ENCODE measurements at places on chromosomes 1 and 21.

- no peak for DNase-seq
Observed at GRCh38 chr1:61116421-61116820, 34.1 kb downstream of the NFIA start.

DNA sequence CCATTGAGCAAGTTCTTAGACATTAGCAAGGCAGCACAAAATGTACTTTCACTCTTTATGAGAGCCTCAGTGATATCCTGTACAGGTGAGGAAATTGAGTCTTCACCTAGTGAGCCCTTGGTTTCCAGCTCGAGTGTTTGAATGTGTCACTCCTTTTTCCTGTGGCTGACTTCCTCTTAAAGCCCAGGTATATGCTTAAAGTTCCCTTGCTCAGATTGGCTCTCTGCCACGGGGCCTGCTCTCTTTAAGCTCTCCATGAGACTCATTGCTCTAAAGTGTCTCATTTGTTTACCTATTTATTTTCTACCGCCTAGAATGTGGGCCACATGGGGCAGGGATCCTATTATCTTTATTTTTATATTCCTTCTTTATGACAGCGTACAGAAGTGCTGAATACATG lies 324.9 kb downstream of the SIPA1L2 start:
- DNase-seq: no peak

DNA sequence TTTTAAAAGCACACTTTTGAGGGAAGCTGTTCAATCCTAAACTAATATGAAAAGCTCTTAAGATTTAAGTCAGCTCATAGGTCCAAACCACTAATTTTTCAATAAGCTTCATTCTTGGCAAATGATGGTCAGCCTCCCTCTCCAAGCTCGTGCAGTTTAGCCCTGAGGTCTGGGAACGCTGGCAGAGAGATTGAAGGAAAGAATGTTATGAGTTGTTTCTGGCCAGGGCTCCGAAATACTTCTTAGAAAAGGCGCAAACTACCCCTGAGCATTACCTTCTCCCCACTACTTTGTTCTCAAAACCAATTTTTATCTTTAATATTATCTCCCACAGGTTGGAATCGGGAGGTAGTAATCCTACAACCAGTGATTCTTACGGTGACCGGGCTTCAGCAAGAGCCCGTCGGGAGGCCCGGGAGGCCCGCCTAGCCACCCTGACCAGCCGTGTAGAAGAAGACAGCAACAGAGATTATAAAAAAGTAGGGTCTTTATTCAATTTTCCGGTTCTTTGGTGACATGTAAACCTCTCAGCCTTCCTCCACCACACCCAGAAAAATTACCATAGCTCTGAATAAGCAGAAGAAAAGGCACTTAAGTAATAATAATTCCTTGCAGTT lies 147.7 kb downstream of the SYT2 start:
- DNase-seq: no peak

DNA sequence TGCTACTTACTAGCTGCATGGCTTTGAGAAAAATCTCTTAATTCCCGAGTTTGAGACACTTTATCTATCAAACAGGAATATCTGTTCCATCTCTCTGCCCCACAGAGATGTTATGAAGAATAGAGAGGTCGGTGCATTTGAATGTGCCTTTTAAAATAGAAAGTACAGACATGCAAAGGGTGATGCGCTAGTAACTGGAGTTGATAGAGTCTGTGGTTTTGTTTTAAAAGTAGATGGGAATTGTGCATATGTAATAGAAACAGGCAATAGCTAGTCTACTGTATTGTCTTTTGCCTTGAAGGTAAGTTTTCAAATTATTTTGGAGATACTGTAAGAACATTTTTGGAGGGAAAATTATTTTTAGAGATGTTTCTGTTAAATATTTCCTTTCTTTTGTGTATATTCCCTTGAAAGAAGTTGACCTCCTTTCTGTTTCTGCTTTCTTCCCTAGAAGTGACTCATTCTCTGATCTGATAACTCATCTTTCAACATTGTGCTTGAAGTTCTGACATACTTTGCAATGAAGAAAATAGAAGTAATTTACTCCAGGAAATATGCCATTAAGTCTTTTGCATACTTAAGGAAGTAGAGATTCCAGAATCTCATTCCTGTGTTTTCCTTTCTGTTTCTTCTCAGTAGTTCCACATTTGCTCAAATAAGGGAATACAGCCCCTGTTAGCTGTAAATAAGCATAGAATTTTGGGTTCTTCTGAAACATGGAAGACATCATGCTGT lies 151.6 kb downstream of the SDCCAG8 start:
- DNase-seq: peak; percentile 78

DNA sequence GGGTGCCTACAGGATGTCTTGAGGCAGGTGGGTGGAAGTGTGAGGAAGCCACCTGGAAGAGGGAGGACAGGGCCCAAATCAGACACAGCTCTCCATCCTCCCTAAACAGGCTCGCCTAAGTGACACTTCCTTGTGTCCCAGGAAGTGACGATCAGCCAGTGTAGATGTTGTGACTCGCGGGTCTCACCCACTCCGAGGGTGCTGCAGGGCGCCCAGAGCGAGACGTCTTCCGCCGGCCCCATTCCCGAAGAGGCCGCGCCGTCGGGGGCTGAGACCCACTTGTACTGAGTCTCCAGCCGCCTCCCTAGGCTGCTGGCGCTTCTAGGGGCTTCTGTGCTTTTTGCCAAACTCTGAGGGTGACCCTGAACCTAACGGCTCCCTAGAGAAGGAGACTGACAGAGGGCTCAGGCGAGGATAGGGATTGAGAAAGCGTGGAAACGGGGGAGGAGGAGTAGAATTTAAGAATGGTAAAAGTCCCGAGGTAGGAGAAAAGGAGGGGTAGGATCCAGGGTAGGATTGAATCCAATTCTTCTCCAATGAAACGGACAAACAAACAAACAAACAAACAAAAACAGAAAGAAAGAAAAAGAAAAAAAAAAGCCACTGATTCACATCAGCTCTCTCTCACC lies 543 bp upstream of the MARK1 start:
- DNase-seq: peak; percentile 9

DNA sequence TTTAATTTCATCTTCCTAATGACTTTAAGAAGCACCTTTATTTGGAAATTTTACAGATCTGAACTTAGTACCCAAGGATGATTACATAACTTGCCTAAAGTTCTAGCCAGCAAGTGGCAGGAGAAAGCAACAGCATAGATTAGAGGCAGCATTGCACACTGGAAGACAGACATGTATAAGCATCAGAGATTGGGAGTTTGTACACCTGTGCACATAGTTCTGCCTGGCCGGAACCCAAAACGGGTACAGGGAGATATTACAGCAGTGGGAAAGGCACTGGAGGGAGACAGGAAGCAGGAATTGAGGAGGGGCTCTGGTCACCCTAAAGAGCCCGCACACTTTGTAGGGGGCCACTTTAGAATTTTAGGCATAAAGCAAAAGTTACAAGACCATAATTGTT lies 19.3 kb downstream of the GBP6 start:
- no peak for DNase-seq

GRCh38 chr1:228898582-228898992 lies 163.3 kb downstream of the RHOU start:
- DNase-seq: no peak

DNA sequence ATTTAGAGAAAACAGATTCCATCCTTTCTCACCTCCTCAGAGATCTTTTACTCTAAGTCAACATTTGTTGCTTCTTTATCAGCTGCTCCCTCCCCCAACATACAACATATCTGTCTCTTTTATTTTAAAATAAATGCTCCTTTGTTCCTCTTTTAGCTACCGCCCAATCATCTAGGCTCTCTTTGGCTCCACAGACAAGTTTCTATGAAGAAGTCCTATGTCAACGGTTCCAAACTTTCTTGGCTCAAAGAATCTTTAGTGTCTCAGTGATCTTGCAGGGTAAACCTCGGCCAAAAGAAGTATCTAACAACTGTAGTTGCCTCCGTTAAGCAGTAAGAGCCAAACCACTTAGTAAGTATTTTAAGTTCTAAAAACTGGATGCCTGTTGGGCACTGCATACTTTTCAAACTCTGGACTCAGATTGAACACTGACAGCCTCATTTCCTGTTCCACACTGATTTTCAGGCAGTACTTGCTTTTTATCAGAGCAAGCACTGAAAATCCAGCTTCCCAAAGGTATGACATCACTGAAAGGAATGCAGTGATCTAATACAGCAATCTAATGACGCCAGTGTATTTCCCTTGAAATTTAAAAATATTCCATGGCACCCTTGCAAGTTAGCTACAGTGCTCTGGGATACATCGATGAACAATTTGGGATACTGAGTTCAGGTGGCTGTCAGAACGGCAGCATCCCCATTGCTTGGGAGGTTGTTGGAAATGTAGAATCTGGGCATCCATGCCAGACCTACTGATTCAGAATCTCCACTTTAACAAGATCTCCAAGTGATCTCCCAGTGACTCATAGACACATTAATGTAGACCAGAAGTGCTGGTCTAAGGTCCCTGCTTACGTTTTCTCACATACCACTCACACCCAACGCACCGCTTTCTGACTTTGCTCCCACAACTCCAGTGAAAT lies 26.8 kb downstream of the EGLN1 start:
- peak; percentile 95 for DNase-seq

DNA sequence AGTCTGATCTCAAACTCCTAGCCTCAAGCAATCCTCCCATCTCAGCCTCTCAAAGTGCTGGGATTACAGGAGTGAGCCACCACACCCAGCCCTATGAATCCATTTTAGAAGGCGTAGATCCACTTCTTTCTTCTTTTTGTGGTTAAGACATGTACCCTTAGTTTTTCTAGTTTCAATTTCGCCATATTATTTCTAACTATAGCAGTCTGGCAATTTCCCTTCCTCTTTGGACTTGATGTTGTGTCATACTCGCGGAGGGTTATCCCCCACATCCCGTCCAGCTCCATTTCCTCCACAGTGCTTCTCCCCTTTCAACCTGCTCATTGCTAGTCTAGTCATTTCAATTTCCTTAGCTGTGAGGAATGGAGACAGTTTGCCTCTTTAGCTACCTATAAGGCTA lies 5.2 kb upstream of the LRRC8D start:
- DNase-seq: no peak

- peak; percentile 44 for DNase-seq
Observed at GRCh38 chr1:235052067-235053008, 76.3 kb downstream of the TOMM20 start.

GRCh38 chr1:116767782-116768382 lies 13.7 kb downstream of the CD2 start:
- DNase-seq: peak; percentile 34

GRCh38 chr1:30648408-30649000 lies 74.9 kb downstream of the MATN1 start:
- no peak for DNase-seq

DNA sequence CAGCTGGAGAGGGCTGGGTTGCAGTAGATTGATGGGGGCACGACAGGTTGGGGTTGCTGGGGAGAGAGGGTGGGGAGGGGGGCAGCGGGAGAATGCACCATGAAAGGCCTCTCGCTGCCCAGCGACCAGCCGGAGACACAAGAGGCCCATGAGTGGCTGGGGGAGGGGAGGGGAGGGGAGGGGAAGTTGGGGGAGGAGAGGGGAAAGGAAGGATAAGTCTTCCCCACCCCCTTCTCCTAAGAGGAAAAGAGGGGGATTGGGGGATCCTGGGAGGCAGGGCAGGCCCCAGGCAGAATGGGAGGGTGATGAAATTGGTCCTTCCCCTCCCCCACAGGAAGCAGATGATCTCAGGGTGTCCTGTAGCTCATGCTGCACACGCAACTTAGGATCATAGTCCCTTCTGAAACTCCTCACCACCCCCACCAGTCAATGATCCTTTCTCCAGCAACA lies 45.7 kb downstream of the PAX7 start:
- DNase-seq: peak; percentile 4

GRCh38 chr1:56496821-56497772 lies 82.3 kb downstream of the PLPP3 start:
- DNase-seq: peak; percentile 29

GRCh38 chr1:180343921-180344769 lies 114.1 kb downstream of the LHX4 start:
- peak; percentile 41 for DNase-seq

- no peak for DNase-seq
Observed at GRCh38 chr1:43908226-43908625, 25.4 kb upstream of the ARTN start.

GRCh38 chr1:48571303-48571987 lies 99.4 kb upstream of the SPATA6 start:
- DNase-seq: no peak

- DNase-seq: no peak
Observed at GRCh38 chr21:45410151-45410864, 5.3 kb downstream of the COL18A1 start.

- no peak for DNase-seq
Observed at GRCh38 chr1:109535971-109536491, 3.6 kb upstream of the GPR61 start.

GRCh38 chr1:25095635-25096200 lies 136.6 kb downstream of the SYF2 start:
- DNase-seq: no peak

DNA sequence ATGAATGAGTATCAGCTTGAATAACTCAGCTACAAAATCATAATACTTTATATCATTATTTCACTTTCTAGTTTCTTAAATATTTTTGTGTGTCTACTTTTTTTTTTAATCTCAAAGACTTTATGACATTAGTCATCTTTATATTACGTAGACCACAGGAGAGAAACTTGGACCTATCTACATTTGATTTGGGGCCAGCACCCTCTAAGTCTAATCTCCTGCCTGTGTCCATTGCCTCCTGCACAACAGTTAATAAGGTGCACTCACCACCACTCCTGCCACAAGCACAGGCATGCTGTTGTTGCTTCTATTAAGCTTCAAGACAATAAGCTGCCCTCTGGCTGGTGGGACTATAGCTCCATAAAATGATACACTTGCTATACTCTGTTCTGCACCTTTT lies 70.4 kb downstream of the DIRAS3 start:
- DNase-seq: peak; percentile 40

DNA sequence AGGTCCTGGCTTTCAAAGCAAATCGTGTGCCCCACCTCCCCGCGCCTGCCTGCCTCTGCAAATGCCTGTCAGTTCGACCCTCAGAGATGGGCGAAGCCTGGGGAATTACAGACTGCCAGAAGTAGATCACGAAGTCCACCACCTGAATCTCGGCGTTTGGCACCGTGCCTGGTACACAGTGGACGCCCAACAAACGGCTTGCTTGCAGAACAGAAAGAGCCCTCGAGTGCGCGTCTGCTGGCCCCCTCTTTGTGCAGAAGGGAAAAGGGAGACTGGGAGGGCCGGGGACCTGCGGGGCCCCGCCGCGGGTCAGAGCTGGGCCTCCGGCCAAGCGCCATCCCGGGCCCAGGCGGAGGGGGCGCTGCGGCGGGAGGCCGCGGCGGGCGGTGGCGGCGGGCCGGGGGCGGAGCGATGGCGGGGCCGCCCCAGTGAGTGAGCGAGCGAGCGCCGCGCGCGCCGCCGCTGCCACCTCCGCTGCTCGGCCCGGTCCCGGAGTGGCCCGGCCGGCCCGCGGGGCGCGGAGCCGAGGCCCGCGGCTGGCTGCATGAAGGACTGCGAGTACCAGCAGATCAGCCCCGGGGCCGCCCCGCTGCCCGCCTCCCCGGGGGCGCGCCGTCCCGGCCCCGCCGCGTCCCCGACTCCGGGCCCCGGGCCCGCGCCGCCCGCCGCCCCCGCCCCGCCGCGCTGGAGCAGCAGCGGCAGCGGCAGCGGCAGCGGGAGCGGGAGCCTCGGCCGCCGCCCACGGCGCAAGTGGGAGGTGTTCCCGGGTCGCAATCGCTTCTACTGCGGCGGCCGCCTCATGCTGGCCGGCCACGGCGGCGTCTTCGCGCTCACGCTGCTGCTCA lies at the start of gene ZDHHC18:
ZDHHC18 (plus strand) TSS at position 428 of the 845 bp plus-strand sequence; CDS start at position 545, 117 bp downstream.
- peak; percentile 65 for DNase-seq
